ENCODE measurements at places on chromosomes 2 and 18. TPM values are rescaled to one million over a fixed set of nuclear protein-coding genes. Genes with fewer than 3 reads are reported as not detected.

Gene SPP2
- total RNA-seq: not detected

Gene PGAP1
- 14.0 TPM for total RNA-seq

Gene CD8B2
- 0.26 TPM for total RNA-seq

Gene SPDYA
- total RNA-seq: 2.3 TPM

Gene ANKRD29
- 3.3 TPM for total RNA-seq

Gene RIT2
- total RNA-seq: 0.44 TPM

Gene SNORC
- 13.3 TPM for total RNA-seq

Gene MC4R
- total RNA-seq: not detected

Gene SALL3
- total RNA-seq: not detected

Gene ANKRD62
- not detected for total RNA-seq

Gene ELAC1
- 5.3 TPM for total RNA-seq

Gene SERTAD2
- 20.6 TPM for total RNA-seq

Gene CMPK2
- total RNA-seq: 9.8 TPM

Gene QPCT
- total RNA-seq: 6.8 TPM

Gene TMEM17
- 1.2 TPM for total RNA-seq

Gene AGPS
- 48.7 TPM for total RNA-seq

DNA sequence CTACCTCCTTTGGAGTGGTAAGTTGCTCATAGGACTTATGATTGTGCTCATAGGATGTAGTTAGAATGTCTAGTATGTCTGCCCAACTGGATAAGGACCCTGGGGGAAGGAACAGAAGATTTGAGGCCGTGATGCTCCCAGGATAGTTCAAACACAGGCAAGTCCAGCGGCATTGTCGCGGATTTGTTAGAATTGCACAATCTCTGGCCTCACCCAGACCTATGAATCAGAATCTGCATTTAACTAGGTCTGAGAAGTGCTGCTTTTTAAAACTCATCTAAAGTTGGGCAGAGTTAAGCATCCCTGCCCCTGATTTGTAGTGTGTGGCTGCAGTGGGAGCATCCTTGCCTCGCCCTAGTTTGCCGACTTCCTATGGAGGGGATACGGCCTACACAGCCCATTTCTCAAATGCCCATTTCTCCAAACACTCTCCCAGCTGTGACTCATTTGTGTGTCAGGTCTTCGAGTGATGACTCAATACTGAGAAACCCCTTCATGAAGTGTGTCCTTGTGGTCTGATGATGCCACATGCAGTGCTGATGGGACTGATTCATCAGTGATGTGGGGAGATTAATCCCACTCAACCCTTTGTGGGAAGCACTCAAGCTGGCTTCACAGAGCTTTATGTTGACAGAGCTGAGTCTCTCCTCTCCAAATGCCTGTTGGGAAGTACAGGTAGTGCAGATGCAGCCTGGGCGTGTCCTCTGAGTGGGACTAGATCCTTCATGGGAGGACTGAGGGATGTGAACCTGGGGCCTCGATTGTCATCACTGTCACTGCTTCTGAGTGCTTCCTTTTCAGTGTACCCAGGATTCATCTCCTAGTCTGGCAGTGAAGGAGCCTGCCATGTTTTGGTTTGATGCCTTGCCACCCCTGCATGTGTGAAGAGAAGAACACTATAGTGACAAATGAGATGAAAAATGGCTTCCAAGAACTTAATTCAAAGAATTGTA, 18.7 kb downstream of the SMIM21 start:
- no peak for DNase-seq

DNA sequence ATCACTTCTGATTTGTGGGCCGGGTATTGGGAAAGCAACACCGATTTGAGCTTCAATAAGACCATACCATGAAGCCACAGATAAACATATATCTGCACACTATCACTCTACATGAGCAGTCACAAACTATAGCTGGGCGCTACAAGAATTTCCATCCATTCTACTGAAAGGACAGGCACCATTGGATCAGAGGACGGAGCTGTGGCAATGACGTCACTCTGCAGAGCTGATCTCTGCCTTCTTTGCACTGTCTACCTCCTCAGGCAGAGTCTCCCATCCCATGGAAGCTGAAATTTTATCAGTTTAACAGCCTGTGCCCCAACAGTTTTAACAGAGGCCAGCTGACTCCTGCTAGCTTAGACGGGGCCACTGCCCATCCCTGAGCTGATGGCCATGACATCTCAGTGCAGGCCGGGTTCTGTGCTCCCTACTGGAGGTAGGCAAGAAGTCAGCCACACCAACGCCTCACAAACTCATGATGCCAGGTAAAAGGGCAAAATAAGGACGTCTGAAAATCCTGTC, 389.6 kb upstream of the SALL3 start:
- no peak for DNase-seq

GRCh38 chr2:106144621-106145331, 49.3 kb downstream of the UXS1 start:
- no peak for DNase-seq

DNA sequence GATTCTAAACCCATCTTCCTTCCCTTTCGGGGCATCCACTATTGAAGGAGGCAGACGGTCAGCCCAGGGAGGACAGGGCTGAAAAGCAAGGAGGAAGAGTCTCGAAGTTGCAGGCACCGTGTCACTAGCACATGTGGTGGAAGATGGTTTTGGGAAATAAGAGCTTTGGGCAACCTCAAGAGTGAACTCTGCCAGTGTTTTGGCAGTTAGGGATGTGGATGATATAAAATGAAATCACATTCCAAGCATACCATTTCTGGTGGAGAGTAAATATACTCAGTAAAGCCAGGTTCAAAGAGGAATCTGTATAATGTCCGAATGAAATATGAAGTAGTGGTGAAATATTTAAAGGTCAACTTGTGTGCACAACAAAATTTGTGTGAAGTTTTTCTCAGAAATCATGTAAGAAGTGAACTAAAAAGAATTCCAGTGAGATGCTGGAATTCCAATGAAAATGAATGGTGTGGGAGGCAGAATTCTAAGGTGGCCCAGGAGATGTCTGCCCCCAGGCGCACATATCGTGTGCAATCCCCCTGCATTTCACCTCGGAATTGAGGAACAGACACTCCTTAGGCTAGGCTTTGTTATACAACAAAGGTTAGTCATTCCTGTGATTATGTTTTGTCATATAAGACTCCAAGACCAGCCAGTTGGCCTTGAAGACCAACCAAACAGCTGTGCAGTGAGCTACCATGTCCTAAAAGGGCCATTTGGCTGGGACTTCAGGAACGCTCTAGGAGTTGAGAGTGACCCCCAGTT, 147.1 kb downstream of the SH3BP4 start:
- no peak for DNase-seq

- no peak for DNase-seq
Measured at GRCh38 chr2:213087040-213087439, 64.4 kb downstream of the IKZF2 start.

DNA sequence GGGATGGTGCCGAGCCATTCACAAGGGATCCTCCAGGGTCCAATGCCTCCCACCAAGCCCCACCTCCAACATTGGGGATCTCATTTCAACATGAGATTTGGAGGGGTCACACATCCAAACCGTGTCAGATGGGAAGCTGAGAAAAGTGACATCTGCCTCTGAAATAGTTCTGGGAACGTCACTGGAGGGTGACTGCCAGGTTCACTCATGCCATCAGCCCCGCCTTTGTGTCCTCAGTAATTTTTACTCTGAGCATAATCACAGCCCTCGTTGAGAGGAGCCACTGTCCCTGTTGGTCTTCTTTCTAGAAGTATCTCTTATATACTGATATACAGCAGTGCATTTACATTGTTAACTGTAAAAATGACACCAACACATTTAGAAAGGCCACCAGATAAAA, 67.4 kb downstream of the KLHL29 start:
- DNase-seq: no peak

- DNase-seq: no peak
Measured at GRCh38 chr18:63592471-63592870, 5.3 kb downstream of the SERPINB13 start.

- no peak for DNase-seq
Measured at GRCh38 chr2:157957596-157957995, 81.5 kb upstream of the ACVR1 start.

GRCh38 chr2:60140185-60140584, 413.3 kb downstream of the BCL11A start:
- no peak for DNase-seq

DNA sequence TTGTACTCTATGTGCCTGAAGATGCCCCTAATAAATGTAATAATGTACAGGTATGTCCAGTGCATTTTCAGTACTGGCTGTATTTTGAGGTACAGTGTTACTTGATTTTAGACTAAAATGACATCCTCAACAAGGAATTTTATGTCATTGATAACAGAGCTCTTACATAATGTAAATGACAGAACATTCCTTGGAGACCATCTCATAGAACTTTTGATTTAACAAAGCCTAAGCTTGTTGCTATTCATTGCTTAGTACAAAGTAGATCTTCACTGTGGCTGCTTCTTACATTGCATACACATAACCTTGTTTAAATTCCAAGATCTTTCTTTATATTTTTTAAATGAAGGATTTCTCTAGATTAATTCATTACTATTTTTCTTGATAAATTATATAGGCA, 24.1 kb downstream of the DYNC1I2 start:
- DNase-seq: no peak

- DNase-seq: no peak
Measured at GRCh38 chr18:57930476-57930875, 113.5 kb upstream of the NEDD4L start.

DNA sequence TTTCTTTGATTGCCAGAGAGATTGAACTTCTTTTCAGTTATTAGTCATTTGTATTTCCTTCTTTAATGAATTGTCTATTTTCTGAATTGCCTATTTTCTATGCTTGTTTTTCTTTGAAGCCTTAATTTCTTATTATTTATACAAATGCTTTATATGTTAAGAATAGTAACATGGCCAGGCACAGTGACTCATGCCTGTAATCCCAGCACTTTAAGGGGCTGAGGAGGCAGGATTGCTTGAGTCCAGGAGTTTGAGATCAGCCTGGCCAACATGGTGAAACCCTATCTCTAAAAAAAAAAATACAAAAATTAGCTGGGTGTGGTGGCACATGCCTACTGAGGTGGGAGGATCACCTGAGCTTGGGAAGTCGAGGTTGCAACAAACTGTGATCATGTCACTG, 4.7 kb upstream of the RAB11FIP5 start:
- DNase-seq: no peak

DNA sequence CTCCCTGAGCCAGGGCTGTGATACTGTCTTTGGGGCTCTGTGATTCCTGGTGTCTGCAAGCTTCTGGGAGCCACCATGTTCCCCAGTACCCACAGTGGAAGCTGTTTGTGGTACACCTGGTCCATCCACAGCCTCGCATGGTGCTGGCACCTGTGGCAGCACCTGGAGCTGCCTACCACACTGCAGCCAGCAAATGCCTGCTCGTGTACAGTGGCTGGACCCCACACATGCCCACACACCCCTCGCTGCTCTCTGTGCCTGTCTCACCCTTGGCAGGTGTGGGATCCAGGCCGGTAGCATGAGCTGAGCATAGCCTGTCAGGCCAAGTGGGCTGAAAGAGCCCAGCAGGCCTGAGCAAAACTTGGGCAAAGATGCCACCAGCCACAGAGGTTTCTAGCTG, 41.8 kb upstream of the CSRNP3 start:
- DNase-seq: peak; percentile 27

DNA sequence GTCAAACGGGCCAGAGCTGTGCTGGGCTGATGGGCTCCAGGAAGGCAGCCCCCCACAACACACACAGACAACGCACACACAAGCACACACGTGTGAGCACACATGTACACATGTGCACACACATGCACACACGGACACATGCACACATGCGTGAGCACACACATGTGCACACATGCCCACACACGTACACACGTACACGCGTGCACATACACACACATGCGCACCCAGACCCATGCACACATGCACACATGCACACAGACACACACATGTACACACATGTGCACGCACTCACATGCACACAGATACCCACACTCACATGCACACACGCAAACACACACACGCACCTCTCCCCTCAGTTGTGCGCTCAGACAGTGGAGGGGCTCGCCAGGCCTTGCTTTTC, 31.2 kb upstream of the HPCAL1 start:
- peak; percentile 13 for DNase-seq

DNA sequence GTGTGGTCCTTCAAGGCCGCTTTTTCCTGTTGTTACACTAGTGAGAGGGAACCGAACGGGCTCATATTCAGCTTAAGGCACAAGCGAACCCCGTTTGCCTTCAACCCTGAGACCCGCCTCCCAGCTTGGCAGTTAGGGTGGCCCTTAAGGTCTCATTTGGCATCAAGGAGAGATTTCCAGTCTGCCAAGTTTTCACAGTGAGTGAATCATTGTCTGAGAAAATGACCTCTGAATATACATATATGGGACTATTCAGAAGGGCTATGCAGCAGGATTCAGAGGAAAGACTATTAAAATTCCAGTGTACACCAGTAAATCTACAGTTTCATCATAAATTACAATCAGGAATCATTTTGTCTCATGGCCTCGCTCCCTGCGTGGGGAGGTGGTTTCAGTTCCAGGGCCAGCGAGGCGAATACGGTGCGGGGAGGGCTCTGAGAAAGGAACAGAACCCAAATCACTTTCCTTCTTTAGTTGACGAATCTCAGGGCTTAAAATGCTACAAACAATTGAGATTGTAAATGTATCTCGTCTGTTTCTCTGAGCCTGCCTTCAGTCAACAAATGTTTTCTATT, 231.4 kb downstream of the FAM210A start:
- DNase-seq: no peak

GRCh38 chr2:156434461-156435291, 1.5 kb upstream of the GPD2 start:
- no peak for DNase-seq

- DNase-seq: no peak
Measured at GRCh38 chr2:75415111-75415626, 145.6 kb downstream of the EVA1A start.

- no peak for DNase-seq
Measured at GRCh38 chr2:216932863-216933548, 73.1 kb upstream of the TNP1 start.

DNA sequence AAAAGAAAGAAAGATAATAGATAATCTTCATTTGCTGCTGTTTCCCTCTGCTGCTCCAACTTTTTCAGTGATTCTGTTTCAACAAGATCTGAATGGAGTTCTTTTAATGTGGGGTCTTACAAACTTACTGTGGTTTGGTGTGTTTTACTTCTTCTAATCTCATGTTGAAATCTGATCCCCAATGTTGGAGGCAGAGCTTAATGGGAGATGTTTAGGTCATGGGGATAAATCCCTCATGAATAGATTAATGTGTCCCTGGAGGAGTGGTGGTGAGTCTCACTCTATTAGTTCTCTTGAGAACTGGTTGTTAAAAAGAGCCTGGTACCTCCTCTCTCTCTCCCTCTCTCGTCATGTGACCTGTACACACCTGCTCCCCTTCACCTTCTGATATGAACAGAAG, 442.4 kb downstream of the EPHA4 start:
- DNase-seq: no peak

All from mucosa of descending colon (tissue), 3 donors.